8988T (cell line): ENCODE measurements at places on chromosomes 7 and 10.

DNA sequence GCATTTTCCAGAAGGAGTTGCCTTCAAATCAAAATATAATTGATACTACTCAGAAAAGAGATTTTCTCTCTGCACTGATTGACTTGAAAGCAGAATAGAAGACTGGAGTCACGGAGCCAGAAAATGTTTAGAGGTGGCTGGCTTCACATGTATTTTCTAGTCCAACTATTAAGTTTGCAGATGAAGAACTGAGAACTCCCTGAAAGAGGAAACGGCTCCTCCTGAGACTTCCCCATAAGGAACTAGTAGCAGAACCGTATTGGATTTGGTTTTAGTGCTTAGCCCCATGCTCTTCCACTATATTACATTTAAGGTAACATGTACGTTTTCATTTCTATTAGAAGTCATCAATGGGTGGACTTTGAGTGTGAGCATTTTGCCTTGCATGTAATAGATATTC lies 946.3 kb downstream of the CNTNAP2 start:
- no peak for DNase-seq

GRCh38 chr10:34104829-34105572 lies 710.1 kb downstream of the PARD3 start:
- DNase-seq = no peak

DNA sequence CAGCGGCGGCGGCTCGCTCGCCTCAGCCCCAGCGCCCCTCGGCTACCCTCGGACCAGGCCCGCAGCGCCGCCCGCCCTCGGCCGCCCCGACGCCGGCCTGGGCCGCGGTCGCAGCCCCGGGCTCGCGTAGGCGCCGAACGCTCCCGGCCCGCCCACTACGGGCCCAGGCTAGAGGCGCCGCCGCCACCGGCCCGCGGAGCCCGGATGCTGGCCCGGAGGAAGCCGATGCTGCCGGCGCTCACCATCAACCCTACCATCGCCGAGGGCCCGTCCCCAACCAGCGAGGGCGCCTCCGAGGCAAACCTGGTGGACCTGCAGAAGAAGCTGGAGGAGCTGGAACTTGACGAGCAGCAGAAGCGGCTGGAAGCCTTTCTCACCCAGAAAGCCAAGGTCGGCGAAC lies 18.2 kb upstream of the TSPAN33 start:
- no peak for DNase-seq

- DNase-seq = no peak
Measured at GRCh38 chr7:75987026-75987804, 7.2 kb downstream of the TMEM120A start.

DNA sequence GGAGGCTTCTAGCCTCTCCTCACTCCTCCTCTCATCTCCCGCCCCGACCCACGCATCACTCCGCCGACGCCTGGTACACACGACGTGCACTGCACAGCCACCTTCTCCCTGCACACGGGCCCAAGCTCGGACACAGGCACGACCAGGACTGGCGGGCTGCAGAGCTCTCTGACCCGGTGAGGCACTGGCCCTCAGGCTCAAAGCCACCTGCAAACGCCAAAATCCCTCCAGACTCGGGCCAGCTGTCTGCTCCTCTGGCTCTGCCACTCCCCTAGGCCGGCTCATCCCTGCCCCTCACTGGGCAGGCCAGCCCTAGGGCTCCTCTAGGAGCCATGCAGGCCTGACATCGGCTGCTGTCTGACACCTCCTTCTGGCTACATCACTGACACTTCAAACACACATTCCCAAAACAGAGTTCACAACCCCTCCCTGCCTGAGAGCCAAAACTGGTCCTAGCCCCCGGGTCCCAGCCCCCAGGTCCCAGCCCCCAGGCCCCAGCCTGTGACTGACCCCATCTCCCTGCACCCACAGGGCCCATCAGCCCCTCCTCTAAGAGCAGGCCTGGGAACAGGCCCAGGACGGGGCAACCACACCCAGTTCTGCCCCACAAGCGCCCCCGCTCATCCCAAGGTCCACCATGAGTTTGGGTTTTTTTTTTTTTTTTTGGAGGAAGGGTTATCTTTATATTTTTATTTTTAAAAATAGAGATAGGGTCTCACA lies 35.1 kb downstream of the MAD1L1 start:
- no peak for DNase-seq

GRCh38 chr7:133822001-133822641 lies 305.0 kb upstream of the LRGUK start:
- no peak for DNase-seq

- no peak for DNase-seq
Measured at GRCh38 chr10:110870823-110871297, 868 bp upstream of the PDCD4 start.

GRCh38 chr10:117716889-117717288 lies 174.3 kb downstream of the EMX2 start:
- no peak for DNase-seq

DNA sequence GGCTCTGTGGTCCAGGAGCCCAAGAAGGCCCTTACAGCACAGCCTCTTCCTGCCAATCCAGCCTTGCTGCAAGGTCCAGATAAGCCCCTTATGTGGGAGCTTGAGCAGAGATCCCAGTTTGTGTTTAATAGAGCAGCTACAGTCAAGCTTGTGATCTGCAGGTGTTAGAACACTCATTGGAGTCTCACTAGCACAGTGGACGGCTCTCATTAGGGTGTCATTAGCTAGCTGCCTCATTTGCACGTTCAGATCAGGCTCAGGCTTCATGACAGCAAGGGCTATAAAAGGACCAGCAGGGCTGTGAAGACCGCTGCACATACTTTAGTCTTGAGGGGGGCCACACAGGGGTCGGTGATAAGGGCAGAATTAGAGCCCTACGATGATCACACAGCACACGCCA lies 443.2 kb downstream of the RPS24 start:
- DNase-seq = no peak

DNA sequence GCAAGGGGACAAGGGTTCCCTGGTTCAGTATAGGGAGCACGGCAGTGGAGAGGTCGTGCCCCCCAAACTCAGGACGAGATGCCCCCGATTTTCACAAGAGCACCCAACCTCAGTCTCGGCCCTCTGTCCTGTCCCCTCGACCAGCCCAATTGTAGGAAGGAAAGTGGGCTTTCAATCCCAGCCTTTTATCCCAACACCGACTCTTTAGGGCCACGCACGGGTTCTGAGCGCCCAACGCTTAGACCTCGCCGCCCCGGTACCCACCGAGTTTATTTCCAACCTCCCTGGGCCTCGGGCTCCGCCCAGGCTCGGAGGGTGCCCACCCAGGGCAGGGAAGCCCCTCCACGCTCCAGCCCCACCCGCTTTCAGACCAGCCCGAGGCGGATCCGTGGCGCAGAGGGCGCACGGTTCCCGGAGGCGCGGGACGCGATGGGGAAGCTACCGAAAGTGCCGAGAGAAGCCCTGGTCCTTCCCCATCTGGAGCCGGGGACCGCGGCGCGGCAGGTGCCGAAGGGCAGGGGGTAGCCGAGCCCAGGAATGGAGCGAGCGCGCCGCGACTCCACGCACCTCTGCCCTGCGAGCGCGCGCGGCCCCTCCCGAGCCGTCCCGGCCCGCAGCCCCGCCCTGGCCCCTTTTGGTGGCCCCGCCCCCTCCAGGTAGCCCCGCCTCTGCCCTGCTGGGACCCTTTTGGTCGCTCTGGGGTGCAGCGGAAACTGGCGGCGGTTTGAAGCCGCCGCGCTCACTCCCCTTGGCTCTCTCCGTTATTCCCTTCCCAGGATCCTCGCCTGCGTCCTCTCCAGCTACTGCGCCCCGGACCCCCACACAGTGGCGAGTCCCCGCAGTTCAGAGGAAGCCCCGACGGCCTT lies 20.4 kb downstream of the GRID2IP start:
- DNase-seq = no peak

DNA sequence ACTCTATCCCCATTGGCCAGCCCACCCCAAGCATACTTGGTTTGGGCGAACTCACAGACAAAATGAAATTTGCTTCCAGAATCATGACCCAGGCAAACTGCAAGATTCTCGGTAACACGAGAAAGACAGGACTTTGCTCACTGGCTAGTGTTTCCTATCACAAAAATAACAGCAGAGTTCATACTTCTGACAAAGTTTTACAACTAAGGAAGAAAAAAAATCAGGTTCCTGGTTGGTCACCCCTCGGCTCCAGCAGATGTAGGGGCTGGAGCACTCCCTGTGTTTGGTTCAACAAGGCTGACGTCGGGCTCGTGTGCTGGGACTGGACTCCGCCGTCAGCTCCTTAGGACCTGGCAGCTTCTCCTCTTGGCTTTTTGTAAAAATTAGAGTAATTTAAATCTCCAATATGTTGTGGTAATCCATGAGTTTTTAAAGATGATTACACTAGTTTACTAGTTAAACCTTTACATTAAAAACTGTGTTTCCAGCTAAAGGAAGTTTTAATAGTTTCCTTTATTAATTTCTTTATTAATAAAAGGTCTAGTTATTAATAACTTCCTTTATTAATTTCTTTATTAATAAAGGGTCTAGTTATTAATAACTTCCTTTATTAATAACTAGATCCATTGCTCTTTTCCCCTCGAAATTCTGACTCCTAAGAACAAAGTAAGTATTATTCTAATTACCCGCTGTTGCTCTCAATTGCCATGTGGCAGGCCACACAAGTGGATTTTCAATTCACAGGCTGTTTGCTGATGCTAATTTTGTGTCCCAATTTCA lies 115.6 kb upstream of the RNF32 start:
- DNase-seq = no peak

GRCh38 chr7:51027935-51028830 lies 245.5 kb upstream of the GRB10 start:
- DNase-seq = no peak

DNA sequence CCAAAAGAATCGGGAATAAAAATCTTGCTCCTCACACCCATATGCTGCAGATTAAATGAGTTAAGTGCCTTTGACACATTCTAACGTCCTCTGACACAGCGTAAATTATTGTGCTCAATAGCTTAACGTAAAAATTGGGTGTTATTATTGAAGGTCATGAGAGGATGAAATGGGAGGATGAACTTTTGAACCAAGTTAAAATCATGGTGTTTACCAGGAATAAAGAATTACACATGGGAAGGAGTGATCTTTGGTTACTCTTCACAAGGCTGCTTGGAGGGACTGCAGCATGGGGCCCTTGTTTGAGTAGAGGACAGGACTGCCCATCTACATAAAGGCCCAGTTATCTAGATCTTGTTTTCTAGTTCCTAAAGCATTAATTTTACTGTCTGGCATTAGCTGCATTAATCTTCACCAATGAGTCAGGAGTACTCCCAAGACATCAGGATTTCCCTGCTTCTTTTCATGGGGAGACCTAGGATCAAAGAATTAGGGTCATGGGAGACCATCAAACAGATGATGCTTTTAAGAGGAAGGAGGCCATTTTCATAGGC lies 84.9 kb upstream of the PRR15 start:
- DNase-seq = no peak

DNA sequence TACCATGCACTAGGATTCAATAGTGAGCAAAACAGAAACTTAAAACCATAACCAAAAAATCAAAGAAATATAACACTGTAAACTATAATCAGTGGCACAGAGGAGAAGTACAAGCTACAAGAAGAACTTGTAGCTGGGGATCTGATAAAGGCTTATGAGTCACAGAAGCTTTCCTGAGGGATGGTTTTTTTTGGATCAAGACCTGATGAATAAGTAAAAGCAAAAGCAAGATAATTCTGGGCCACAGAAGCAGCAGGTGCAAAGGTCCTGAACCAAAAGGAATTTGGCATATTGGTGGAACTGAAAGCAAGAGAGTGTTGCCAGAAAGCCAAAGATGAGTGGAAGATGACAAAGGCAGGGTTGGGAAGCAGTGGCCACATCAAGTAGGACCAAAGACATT lies 37.4 kb upstream of the BET1 start:
- no peak for DNase-seq

DNA sequence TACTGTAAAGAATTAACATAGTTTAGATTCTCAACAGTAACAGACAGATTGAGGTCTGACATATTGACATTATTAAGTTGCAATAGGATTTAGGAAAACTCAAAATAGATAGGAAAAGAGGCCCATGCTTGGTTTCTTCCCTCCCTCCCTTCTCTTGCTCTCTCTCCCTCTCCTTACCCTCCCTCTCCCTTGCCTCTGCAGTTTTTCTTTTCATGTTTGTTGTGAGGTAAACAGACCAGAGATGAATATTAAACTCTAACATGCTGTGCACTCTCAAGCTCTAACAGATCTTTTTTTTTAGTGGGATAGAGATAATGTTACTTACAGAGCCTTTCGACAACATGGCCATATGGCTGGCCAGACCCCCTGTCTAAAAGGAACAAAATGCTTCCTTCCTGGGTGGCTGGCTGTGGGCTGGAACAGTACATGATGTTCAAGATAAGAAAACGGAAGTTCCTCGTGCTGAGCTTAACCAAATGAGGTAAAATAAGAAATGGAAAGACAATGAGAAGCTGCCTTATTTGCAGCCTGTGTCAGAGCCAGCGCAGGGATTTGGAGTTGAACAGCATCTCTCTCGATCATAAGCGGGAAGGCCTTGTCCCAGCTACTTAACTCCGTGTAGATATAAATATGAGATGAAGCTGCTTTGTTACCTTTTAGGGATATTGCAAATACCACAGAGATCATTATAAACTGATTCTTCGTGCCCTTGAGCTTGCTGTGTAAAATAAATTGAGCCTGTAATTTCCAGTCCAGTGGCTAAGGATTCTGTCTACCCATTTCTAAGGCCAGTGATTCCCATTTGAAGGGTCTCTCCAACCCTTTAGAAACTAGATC lies 391.9 kb upstream of the NPVF start:
- DNase-seq = no peak

- DNase-seq = no peak
Measured at GRCh38 chr10:12337453-12338372, 11.6 kb upstream of the CAMK1D start.

- no peak for DNase-seq
Measured at GRCh38 chr10:44023517-44023916, 361.4 kb downstream of the CXCL12 start.

- no peak for DNase-seq
Measured at GRCh38 chr10:60565492-60565891, 175.8 kb upstream of the ANK3 start.

DNA sequence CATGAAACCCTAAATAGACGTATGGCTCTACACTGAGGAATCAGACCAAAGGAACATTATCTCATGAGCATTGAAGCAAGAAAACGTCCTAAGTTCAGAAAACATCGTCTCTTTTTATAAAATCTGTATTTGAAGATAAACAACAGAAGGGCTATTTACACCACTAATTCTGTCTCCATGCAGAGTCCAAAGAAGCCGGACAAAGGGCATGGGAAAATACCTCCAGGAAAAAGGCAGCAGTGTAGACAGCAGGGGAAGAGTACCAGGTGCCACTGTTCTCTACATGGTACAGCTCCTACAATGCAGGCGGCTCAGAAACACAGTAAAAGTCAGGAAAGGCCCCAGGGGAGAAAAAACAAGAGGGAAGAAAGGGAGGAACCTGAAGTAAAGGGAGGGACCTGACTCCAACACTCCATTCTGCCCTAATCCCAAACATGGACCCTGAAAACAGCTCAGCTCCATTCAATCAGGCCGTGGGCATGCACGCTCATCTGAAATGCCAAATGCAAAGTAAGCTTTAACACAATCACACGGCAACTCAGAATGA lies 17.5 kb downstream of the FAM171A1 start:
- DNase-seq = no peak

- no peak for DNase-seq
Measured at GRCh38 chr7:25117226-25118047, 7.6 kb downstream of the CYCS start.

- no peak for DNase-seq
Measured at GRCh38 chr7:132430861-132431822, 145.1 kb downstream of the PLXNA4 start.

- no peak for DNase-seq
Measured at GRCh38 chr10:34121125-34121753, 693.9 kb downstream of the PARD3 start.
